ENCODE measurements at places on chromosomes 5 and 9.

- DNase-seq: no peak
Measured at GRCh38 chr9:77426712-77427111, 221.4 kb downstream of the GNA14 start.

DNA sequence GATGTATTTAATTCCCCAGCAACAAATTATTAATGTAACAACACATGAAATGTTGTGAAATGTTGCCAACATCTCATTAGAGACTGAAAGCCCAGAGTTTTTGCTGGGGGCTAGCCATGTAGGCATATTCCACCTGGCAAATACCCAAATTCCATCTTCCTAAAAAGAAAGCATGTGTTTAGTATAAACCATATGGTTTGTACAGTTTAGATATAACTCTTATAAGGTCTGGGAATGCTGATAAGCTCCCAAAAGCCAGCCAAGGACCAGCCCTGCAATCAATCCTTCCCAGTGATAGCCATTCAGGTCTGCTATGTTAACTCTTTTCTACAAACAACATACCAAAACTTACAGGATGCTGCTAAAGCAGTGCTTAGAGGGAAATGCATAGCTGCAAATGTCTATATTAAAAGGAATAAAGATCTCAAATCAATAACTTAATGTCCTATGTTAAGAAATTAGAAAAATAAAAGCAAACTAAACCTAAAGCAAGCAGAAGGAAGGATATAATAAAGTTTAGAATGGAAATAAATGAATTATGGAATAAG is 158.9 kb downstream of the AUH start:
- DNase-seq: no peak

DNA sequence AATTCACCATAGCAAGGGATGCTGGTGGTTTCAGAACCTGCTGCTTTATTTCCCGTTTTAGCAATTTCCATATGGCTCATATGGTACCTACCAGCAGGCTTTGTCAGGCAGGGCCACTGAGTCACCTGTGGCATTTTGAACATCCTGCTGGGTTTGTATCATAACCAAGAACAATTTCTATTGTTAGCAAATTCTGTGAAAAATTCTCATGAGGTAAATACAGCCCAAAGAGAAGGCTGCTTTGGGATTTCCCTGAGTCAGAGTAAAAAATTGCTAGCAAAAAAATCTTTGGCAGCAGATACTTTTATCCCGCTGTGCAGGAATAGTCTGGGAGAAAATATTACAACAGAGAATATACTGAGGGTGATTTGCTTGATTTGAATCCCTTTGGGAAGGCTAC is 52.7 kb downstream of the PRR16 start:
- no peak for DNase-seq

DNA sequence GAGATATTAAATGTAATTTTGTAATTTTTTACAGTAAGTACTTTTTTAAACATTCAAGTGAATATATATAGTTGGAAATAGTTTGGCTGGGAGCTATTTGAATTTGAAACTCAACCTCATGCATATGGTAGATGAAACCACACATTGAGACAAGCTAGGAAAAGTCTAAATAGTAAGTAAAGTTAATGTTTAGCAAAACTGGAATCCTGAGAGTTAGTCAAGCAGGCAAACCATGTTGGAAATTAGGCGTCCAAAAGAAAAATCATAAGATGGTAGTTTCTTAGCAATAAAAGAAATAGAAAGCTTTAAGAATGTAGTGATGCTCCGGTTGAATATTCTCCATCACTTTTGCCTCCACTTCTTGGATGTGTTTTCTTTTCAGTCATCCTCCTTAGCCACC is 657.1 kb upstream of the CDH10 start:
- DNase-seq: no peak

DNA sequence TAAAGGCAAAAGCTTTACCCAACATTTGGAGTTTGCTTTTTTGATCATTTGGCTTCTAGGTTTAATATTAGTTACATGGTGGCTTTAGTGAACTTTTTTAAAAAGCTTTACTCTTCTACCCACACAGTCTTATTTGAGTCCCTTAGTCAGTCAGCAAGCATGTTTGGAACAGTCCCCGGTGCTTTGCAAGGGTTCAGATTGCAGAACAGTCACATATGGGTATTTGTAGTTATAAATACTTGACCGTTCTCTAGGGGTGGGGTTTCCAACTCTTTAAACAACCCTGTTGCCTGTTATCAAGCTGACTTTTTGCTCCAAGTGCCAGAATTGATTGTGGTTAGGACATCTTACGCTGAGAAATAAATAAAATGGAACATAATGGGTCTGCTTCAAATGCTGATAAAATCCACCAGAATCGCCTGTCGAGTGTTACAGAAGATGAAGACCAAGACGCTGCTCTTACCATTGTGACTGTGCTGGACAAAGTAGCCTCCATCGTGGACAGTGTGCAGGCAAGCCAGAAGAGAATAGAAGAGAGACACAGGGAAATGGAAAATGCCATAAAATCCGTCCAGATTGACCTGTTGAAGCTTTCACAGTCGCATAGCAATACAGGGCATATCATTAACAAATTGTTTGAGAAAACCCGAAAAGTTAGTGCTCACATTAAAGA is at the start of gene CAVIN4:
TSS of gene CAVIN4 (plus strand) at position 304 of the 673 bp plus-strand sequence. CDS start at position 369, 65 bp downstream.
- DNase-seq: no peak

GRCh38 chr5:134515801-134516200 is 9.7 kb upstream of the JADE2 start:
- DNase-seq: no peak

- no peak for DNase-seq
Measured at GRCh38 chr5:137705106-137705505, 30.8 kb downstream of the KLHL3 start.

- no peak for DNase-seq
Measured at GRCh38 chr5:131356619-131357018, 92.8 kb downstream of the CDC42SE2 start.

DNA sequence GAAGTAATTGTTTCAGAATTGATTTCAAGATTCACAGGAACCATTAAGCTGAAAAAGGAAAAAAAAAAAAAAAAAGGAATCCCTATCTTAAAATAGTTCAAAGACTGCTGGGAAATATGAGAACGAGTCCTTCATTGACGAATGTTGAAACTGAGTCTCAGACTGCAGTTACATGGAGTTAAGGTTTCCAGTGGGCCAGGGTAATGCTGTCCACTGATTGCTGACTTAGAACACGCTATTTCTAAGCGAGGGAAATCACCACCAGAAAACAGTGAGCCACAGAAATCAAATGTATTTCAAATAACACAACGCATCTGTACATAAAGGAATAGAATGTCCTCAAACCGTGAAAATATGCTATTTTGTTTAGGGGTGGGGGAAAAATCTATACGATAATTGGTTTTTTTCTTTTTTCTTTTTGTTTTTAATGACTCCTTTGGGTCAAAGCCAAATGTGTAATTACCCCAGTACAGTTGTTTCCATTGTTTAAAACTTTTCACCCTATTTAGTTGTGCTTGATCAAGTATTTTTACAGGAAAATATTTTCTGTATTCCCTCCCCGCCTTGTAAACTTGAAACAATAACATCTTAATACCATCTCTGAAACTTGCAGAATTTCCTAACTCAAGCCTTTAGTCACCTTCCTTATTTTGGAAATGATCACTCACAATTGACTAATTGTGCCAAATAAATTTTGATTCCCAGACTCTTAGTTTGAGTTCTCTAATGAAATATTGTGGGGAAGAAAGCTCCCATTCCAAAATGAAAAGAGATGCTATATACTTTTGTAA is 208.3 kb downstream of the MCTP1 start:
- no peak for DNase-seq

DNA sequence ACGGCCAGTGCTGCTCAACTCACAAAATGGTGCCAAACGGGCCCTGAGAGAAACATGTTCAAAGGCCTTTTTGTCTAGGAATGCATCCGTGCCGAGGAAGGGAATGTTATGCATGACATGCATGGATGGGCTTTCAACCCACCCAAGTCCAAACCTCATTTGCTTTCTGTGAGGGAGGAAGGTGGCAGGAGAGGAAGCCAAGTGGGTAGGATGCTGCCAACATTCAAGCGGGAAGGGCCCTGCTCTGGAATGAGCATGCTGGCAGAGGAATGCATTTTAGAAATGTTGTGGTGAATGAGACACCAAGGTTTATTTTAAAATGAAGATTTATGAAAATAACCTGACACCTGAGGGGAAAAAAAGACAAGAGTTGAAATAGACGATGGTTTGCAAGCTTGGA is 479.1 kb downstream of the CCDC171 start:
- no peak for DNase-seq

DNA sequence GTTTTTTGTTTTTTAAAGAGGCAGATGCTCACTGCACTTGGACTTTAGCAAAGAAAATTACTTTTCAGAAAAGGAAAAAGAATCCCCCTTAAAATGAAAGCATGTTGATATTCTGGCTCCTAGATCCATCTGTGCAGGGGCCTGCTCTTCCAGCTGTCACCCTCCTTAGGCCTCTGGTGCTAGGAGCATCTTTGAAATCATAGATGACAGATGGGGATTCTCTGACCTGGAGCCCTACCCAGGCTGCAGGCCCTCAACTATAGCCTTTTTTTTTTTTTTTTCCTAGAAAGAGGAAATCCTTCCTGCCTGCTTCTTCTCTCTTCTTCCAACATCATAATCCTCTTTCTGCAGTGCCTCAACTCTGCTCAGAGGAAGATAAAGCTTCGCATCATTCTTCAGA is 16.3 kb upstream of the DCP2 start:
- DNase-seq: no peak
